Hematopoietic multipotent progenitor cell treated with erythropoietin and hydrocortisone succinate and interleukin-3 and kit ligand, for 4 days (in vitro differentiated cells): ENCODE measurements at places on chromosomes 11 and 22.

GRCh38 chr22:34763496-34763895, 302.5 kb upstream of the ISX start:
- peak; percentile 56 for DNase-seq

DNA sequence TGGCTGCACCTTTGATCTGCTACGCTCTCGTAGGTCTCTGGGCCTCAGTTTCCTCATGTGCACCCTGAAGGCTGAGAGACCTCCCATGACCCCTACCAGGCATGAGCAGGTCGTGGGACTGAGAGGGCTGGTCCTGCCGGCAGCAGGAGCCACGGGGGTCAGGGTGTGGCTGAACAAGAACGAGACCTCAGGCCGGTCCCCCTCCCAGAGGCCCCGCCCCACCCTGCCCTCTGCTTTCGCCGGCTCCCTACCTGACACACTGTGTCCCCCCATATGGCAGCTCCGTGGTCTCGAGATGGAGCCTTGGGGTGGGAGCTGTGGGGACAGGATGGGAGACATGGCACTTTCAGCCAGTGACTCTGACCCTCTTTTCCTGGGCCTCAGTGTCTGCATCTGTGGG, 40.6 kb downstream of the CDKN1C start:
- DNase-seq = no peak

DNA sequence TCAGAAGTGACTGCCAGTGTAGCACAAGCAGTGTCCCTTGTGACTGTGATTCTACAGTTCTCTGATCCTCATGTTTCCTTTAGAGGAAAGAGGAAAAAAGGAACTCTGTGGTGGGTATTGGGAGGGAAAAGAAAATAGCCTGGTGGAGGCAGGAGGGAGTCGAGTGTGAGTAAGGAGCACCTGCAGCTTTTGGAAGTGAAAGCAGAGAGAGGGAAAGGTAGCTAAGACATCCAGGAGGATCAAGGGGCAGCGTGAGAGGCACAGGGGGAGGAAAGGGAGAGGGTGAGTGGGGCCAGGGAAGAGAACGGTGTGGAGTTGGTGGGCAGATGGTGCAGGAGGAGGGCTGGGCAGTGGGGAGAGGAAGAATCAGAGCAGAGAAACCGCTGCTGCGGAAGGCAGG, 12.4 kb downstream of the TMA7B start:
- no peak for DNase-seq

DNA sequence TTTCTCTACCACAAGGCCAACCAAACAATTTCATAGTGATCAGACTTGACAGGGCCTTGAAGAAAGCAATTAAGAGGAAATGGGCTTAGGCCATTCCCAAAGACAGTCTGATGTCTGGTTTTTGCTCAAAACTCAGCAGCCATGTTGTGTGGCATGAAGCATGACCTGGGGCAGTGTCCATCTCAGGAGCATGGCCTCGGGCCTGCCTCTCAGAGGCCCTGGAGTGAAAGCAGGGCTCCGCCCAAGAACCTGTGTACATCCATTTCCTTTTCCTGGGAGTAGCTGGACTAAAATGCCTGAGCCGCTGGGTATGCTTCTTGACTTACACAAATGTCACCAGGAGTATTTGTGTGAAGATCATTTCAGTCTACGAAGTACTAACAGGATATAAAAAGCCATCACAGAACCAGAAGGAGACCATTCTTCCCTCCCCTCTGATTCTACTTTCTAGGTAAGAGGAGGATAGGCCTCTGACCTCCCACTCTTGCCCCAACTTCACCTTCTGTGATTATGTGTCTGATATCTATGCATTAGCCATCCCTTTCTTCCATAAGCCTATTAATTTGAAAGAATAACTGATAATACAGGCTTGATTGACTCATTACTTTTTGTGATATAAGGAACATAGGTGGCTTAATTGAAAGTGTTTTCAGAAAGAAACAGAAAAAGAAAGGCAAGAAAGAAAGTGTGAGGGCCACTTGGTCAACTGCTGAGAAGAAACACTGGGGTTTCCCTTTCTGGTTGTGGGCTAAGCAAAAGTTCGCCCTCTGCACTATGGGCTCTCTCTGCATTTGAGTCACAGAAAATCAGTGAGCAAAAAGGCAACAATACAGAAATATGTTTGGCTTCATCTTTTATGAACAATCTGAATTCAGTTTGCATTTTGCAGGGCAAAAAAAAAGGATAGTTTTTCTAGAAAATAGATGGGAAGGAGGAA, 188.6 kb upstream of the MTMR2 start:
- DNase-seq = no peak
